ENCODE measurements at places on chromosomes 2 and 18.

- DNase-seq: no peak
Observed at GRCh38 chr2:40103163-40103562, 324.1 kb upstream of the THUMPD2 start.

DNA sequence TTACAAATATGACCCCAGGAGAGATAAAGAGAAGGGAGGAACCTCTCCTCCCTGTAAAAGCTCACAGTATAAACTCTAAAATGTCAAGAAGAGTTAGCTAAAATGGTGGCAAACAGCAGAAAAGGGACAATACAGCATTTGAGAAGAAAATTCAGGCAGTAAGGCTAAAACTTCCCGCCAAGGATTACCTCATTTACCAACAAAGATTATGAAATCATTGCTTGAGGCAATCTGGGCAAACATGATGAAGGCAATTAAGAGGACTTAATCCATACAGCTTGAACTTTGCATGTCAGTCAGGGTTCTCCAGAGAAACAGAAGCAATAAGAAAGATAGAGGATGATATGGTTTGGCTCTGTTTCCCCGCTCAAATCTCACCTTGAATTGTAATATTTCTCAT, 81.4 kb downstream of the CMPK2 start:
- DNase-seq: no peak

DNA sequence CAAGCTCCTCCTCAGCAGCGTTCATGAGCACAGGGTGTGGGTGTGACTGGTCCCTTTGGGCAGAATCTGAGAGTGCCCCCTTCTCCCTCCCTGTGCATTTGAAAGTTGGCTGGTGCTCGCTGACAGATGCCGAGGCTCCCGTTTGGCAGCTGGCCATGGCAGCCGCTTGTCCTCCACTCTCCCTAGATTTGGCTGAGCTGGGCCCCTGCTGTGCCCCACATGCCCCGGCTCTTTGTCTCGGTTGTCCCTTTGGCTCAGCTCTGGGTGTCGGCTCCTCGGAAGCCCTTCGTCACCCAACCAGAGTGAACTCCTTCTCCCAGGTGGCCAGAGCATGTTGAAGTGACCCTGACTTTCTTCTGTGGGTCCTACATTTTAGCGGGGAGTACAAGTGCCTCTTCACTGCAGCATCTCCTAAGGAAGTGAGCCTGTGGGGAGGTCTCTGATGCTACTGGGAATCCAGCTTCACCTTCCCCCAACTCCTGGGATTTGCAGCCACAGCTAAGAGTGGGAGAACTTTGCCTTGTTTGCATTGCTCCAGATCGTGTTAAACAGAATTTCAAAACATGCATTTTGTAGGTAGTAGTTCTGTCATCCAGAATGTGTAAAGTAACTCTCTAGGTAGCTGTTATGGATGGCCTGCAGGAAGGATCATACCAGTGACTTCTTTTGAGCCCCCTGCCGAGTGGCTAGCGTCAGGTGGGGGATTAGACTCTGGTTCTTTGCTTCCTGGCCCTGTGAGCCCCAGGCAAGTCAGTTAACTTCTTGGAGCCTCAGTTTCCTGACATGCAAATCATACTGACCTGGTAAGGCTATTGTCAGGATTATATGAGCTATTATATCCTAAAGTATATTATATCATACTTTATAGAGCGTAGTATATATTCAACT, 24.2 kb downstream of the HPCAL1 start:
- DNase-seq: no peak

DNA sequence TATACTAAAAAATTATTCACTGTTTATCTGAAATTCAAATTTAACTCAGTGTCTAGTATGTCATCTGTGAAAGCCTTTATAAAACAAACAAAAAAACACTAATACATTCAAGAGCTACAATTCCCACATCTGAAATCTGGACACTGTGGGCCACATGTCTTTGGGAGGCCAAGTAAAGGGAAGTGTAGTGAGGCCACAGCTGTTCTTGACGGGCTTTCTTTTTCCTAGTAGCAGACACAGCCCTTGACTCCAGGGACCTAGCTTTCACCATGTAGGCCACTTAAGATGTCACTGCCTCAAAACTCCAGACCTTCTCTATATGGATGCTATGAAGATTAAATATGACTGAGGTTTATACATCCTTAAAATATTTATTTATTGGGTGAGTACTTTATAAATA, 91.1 kb downstream of the RBMS1 start:
- DNase-seq: no peak

DNA sequence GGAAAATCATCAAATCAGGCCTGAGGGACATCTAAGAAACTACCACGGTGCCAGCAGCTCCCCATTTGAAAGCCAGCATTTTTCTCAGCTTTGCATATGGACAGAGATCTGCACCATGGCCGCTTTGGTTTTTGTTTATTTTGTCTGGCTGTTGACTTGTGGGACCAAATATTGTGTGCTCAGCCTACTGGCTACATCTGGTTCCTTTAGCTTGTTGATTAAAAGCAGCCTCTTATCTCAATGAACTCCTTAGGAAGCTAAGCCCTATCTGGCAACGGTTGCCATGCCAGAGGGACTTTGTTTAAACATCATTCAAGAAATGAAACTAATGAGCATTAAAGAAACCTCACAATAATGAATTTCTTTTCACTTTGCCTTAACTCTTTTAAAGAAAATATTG, 32.4 kb upstream of the CCDC150 start:
- no peak for DNase-seq

DNA sequence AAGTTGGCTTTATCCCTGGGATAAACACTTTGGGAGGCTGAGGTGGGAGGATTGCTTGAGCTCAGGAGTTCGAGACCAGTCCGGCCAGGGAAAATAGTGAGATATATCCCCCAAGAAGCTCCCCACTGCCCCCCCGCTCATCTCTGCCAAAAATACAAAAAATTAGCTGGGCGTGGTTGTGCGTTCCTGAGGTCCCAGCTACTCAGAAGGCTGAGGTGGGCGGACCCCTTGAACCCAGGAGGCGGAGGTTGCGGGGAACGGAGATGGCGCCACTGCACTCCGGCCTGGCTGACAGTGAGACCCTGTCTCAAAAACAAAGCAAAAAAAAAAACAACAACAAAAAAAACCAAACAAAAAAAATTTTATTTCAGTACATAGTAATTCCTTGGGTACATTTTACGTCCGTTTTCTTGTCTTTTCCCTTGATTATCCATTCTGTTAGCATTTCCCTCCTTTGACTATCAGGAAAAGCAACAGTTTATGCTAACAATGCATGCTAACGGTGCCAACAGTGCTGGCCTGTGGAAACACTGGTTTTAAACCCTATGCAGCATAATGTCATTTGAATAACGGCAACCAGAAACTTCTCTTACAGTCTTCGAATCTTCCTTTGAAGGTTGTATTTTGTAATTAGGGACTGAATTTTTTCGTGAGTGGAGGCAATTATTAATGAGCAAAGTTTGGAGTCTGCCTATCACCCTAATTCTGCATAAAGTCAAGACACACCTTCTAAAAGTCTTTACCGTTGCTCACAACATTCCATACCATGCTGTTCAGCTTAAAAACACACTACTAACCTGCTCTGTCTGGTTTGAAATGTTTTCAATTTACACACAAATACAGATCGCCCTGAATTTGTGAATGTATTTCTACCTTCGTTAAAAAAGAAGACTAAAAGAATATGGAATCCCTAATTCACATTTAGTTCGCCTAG, 721 bp upstream of the MIB1 start:
- DNase-seq: no peak

- no peak for DNase-seq
Observed at GRCh38 chr2:217513258-217513657, 489.5 kb downstream of the TNS1 start.

- DNase-seq: no peak
Observed at GRCh38 chr2:53018825-53019425, 748.7 kb upstream of the CHAC2 start.

- DNase-seq: no peak
Observed at GRCh38 chr18:60982329-60982695, 350.9 kb upstream of the CDH20 start.

DNA sequence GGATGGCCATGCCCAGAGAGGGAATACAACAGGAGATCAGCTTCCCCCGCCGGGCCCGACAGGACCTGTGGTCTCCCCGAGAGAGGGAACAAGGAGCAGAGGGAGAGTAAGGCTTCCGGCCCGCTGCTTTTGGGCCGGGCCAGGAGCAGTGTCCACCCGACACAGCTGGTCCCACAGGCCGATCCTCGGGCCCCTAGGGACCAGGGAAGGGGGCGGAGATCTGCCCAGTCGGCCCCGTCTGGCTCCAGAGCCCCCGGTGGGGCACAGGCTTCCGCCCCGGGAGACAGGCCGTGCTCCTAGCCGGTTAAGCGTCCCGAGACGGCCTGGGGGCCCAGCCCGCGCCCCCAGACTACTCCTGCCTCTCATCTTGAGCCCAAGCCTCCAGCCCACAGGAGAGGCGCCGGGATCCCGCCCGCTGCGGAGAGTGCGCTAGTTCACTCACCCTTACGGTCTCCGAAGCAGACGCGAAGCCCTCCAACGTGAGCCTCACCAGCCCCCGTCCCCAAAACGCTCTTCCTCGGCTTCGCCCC, at the start of gene MCFD2:
MCFD2 (minus strand) TSS at position 526 of the 530 bp plus-strand sequence. CDS start 6,635 bp downstream, outside the sequence.
- no peak for DNase-seq

- DNase-seq: no peak
Observed at GRCh38 chr18:379681-380330, 112.0 kb upstream of the THOC1 start.

- DNase-seq: peak; percentile 78
Observed at GRCh38 chr2:43225093-43225787, 1.2 kb downstream of the ZFP36L2 start.

DNA sequence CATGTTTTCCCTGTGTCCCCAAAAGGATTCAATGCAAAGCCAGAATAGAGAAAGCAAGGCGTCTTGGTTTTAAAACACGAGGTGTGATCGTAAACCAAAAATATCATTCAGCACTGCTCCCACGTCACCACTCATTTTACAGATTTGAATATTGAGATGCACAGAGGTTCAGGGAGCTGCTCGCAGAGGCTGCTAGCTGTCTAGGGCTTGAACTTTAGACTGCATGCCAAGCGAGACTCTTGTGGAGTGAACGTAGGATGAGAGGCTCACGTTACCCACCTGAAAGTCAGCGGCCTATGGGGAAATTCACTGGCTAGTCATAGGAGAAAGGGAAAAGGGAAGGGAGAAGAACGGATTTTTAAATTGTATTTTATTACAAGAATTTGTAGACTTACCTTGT, 130.1 kb downstream of the MBP start:
- DNase-seq: no peak

GRCh38 chr2:100192300-100192699, 49.9 kb upstream of the AFF3 start:
- no peak for DNase-seq

GRCh38 chr2:157727693-157728092, 99.0 kb upstream of the ACVR1C start:
- DNase-seq: no peak

DNA sequence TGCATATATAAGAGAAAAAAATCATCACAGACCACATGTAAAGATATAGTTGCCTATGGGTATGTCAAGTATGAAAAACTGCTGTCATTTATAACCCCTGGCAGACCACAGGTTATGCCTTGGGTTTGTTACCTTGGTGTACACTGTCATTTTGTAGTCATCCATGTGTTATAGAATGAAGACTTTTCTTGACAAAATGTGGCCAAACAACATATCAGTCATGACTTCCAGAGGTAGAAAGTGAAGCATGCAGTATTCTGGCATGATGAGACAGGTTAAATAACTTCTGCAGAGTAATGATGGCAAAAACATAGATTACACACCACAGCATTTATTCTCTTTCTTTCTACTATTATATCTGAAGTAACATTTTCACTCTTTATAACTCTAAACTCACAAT, 74.9 kb upstream of the NEUROD1 start:
- no peak for DNase-seq

DNA sequence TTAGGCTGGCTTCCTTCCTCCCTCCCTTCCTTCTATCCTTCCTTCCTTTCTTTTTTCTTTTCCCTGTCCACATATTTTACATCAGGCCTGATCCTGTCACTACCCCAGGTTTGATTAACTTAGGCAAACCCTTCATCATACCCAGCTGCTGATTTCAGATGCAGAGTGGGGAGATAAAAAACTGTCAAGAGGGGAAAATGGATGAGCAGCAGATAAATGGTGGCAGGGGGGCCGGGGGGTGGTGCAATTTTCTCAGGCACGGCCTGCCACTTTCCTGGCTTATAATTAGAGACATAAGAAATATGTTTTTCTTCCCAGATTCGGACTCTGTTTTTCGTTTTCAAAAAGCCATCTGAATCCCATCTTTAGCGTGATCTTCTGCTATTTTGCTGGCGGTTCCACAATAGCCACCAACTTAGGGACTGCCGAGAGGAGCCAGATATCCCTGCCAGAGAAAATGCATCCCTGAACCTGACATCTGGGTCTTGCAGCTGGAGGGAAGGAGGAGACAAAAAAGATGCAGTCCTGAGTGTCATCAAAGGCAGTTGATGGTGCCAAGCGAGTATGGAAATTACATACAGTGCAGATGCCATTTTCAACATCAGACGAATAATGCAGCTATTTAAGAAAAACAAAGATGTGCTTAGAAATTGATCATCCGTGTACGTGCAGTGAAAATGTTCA, 49.9 kb downstream of the CXCR4 start:
- DNase-seq: no peak

DNA sequence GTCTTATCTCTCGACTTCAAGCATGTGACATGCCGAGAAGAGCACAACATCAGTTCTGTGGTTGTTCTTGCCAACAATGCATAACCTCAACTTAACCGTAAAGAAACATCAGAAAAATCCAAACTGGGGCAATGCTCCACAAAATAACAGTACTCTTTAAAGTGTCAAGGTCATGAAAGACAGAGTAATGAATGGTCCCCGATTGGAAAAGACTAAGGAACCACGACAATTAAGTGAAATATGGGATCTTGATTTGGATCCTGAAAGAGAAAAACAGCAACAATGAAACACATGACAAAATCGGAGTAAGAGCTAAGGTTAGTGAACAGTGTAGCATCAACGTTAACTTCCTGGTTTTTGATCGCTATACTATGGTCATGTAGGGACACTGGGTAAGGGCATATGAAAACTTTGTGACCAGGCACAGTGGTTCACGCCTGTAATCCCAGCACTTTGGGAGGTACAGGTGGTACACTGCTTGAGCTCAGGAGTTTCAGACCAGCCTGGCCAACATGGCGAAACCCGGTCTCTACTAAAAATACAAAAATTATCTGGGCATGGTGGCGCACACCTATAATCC, 55.2 kb downstream of the UNC50 start:
- peak; percentile 84 for DNase-seq

- DNase-seq: no peak
Observed at GRCh38 chr18:7940971-7941370, 373.9 kb downstream of the PTPRM start.

GRCh38 chr2:197952540-197953202, 148.3 kb downstream of the PLCL1 start:
- no peak for DNase-seq

DNA sequence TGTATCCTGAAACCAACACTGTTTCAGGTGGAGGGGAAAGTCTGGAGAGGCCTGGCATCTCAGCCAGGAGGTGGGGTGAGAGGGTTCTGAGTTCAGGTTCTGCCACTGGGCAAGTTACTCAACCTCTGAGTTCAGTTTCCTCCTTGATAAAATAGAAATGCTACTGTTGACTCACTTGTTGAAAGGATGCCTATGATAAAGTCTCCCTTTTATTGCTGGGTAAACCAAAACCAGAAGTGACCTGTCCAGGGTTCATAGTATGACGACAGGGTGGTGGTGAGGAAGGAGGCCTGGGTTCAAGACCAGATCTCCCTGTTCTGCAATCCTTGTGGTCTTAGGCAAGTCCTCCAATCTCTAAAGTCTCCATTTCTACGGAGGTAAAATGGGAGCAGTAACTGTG, 232.7 kb downstream of the PRKCE start:
- DNase-seq: no peak
